Spinal cord (tissue), 10 donors: ENCODE measurements at places on chromosomes 16 and 17. TPM values are rescaled to one million over a fixed set of nuclear protein-coding genes. Genes with fewer than 3 reads are reported as not detected.

KRT20 gene
- not detected for polyA plus RNA-seq

KCNG4 gene
- 0.44 TPM for polyA plus RNA-seq

NSRP1 gene
- 29.2 TPM for polyA plus RNA-seq

SRL gene
- polyA plus RNA-seq, result 1.8 TPM

KRTAP4-9 gene
- not detected for polyA plus RNA-seq

CCL7 gene
- polyA plus RNA-seq, result not detected

MGAT5B gene
- 65.0 TPM for polyA plus RNA-seq

SLC43A2 gene
- 40.0 TPM for polyA plus RNA-seq

CMTM1 gene
- 12.8 TPM for polyA plus RNA-seq

CD300E gene
- polyA plus RNA-seq, result not detected

DHX58 gene
- 10.0 TPM for polyA plus RNA-seq

SPG7 gene
- polyA plus RNA-seq, result 150 TPM

RASL10B gene
- polyA plus RNA-seq, result 45.4 TPM

MSLN gene
- polyA plus RNA-seq, result 0.24 TPM

CDH3 gene
- 29.5 TPM for polyA plus RNA-seq

GPR179 gene
- polyA plus RNA-seq, result 7.6 TPM

SLC5A11 gene
- 0.24 TPM for polyA plus RNA-seq

USP6 gene
- 3.2 TPM for polyA plus RNA-seq

DCXR gene
- 145 TPM for polyA plus RNA-seq

KRT33A gene
- not detected for polyA plus RNA-seq

PLEKHM1 gene
- polyA plus RNA-seq, result 21.5 TPM

TBC1D26 gene
- polyA plus RNA-seq, result 0.24 TPM

TNFRSF13B gene
- not detected for polyA plus RNA-seq

CD19 gene
- polyA plus RNA-seq, result 1.3 TPM

MLYCD gene
- polyA plus RNA-seq, result 7.7 TPM

TLCD1 gene
- 9.9 TPM for polyA plus RNA-seq

STAT5B gene
- polyA plus RNA-seq, result 34.9 TPM

EZH1 gene
- polyA plus RNA-seq, result 53.5 TPM

RND2 gene
- 86.9 TPM for polyA plus RNA-seq

CACNG5 gene
- polyA plus RNA-seq, result 7.8 TPM
